ENCODE measurements at places on chromosomes 6 and 20. TPM values are rescaled to one million over a fixed set of nuclear protein-coding genes. Genes with fewer than 3 reads are reported as not detected.

DNA sequence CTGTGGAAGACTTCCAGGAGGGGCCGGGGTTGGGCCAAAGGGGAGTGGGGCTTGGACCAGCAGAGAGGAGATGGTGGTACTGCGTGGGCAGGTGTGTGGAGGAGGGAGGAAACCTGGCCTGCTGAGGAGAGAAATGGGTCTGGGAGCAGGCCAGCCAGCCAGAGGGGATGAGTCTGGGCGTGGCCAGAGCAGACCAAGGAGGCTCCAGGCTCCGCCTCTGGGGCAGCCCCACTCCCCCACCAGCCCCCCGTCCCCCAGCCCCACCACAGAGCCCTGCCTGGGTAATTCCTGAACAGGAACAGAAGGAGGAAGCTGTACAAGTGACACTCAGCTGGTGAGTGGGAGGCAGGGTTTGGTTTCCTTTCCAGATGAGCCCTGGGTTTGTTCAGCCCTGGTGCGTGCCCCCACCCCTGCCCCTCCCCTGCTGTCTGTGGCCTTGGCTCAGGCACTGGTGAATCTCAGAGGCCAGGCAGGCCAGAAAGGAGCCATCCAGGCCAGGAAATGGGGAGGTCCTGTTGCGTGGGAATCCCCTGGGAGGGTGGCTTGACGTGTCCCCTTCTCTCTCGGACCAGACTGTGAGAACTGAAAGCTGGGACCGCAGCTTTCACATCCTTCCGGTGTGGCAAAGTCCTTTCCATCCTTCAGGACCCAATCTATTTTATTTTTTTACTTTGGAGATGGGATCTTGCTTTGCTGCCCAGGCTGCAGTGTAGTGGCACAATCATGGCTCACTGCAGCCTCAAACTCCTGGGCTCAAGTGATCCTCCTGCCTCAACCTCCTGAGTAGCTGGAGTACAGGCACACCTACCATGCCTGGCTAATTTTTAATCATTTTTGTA lies 9.4 kb upstream of the SRC start:
- H3K4me1 ChIP-seq = peaks cover 13% of the 10 kb centered on the region
- no peak overlapping the region for H3K4me3 ChIP-seq

DNA sequence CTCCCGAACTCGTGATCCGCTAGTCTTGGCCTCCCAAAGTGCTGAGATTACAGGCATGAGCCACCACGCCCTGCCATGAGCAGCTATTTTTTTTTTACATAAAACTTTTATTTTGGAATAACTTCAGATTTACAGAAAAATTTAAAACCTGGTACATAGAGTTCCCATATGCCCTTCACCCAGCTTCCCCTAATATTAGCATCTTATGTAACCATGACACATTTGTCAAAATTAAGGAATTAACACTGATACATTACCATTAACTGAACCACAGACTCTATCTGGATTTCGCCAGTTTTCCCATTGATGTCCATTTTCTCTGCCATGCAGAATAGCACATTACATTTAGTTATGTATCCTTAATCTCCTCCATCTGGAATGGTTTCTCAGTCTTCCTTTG lies 14.3 kb upstream of the RALGAPB start:
- no peak overlapping the region for H3K27ac ChIP-seq
- H3K27me3 ChIP-seq = no peaks in the 10 kb centered on the region
- H3K4me1 ChIP-seq = peaks cover 5% of the 10 kb centered on the region
- no peak overlapping the region for H3K4me3 ChIP-seq

DNA sequence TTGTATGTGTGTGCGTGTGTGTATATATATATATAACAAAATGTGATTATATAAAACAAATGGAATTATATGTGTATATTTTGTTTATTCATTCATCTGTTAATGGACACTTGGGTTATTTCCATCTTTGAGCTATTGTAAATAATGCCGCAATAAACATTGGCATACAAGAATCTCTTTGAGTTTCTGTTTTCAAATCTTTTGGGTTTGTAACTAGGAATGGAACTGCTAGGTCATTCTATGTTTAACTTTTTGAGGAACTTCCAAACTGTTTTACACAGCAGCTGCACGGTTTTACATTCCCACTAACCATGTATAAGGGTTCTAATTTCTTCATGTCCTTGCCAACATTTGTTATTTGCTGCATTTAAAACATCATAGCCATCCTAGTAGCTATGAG lies 39.9 kb upstream of the TGM2 start:
- no peak overlapping the region for H3K4me3 ChIP-seq
- no peaks in the 10 kb centered on the region for H3K36me3 ChIP-seq
- H3K4me1 ChIP-seq = peaks cover 10% of the 10 kb centered on the region
- H3K27ac ChIP-seq = no peak overlapping the region
- no peaks in the 10 kb centered on the region for H3K27me3 ChIP-seq

GRCh38 chr6:124870611-124871459 lies 91.4 kb upstream of the RNF217 start:
- H3K36me3 ChIP-seq = no peaks in the 10 kb centered on the region
- no peak overlapping the region for H3K27ac ChIP-seq
- no peak overlapping the region for H3K4me3 ChIP-seq
- no peaks in the 10 kb centered on the region for H3K27me3 ChIP-seq
- H3K4me1 ChIP-seq = 0 out of 2 replicates have a peak, but pooled peaks cover 5% of the 10 kb centered on the region

FAM83B gene
- not detected for polyA plus RNA-seq

ASIP gene
- not detected for polyA plus RNA-seq

GRCh38 chr6:150685860-150686259 lies 86.2 kb downstream of the PLEKHG1 start:
- no peak overlapping the region for H3K4me3 ChIP-seq
- H3K27me3 ChIP-seq = no peaks in the 10 kb centered on the region
- DNase-seq = peak; percentile 43
- H3K36me3 ChIP-seq = no peaks in the 10 kb centered on the region
- H3K4me1 ChIP-seq = no peaks in the 10 kb centered on the region

DNA sequence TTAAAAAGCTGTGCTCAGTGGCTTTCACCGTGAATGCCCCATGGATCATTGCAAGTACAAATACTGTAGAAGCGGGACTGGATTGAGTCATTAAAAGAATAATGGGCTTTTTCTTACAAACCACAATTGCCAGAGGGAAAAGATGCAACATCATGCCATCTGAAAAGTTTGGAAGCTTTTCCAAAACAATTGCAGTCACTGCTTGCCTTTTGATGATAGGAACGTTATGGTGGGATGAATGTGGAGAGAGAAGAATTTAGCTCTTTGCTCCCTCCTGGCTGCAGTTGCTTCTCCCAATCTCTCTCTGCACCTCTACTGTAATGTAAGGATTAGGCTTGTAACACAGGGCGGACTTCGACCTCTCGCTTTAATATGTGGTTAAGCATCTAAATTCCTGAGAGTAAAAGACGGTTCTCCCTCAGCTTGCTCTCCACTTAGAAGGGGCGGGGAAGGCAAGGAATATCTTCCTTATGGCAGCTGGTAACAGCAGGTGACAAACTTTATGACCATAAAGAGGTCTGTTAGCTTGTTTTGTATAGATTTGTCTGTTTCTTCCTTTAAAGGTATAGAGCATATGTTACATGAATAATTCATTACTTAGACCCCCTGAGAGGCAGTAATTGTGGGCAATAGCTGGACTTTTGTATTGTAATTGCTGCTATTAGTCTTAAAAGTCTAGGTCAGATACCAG lies 376.1 kb downstream of the UTRN start:
- no peaks in the 10 kb centered on the region for H3K4me1 ChIP-seq
- no peaks in the 10 kb centered on the region for H3K36me3 ChIP-seq
- no peak overlapping the region for H3K27ac ChIP-seq
- DNase-seq = peak; percentile 21
- H3K27me3 ChIP-seq = no peaks in the 10 kb centered on the region

DNA sequence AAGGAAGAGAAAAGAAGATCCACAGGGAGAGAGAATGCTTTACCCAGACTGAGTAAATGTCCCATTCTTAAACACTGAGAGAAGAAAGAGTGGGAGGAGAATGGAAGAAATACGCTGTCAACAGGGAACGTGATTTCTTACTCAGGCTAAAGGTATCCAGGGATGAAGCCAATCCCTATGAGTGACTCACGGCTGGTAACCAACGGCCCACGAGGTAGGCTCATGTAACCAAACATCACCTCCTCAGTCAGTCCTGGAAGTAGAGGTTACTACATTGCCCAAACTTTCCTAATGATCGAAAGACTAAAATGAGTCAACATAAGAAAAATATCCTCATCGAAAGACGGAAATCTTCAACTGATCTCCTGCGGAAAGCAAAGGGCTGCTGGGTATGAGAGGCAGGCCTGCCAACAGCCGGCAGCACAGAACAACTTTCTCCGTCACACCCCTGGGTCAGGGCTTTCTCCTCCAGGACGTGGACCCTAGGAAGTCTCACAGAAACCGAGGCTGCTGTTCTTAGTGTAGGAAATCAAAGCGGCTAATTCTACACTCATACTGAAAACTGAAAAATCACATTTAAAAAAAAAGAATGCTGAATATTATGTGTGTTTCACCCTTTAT lies 292.6 kb downstream of the GMDS start:
- no peak overlapping the region for H3K4me3 ChIP-seq
- peak overlapping the region; percentile 79 for H3K27ac ChIP-seq
- H3K4me1 ChIP-seq = peaks cover 13% of the 10 kb centered on the region
- H3K36me3 ChIP-seq = no peaks in the 10 kb centered on the region
- H3K27me3 ChIP-seq = no peaks in the 10 kb centered on the region

FITM2 gene
- 7.1 TPM for polyA plus RNA-seq

GRCh38 chr20:49813305-49813974 lies 812 bp downstream of the SLC9A8 start:
- H3K4me3 ChIP-seq = peak overlapping the region; percentile 84
- H3K4me1 ChIP-seq = peaks cover 6% of the 10 kb centered on the region
- peak overlapping the region; percentile 86 for H3K27ac ChIP-seq
- no peak for DNase-seq

FRK gene
- polyA plus RNA-seq = 0.06 TPM

DNA sequence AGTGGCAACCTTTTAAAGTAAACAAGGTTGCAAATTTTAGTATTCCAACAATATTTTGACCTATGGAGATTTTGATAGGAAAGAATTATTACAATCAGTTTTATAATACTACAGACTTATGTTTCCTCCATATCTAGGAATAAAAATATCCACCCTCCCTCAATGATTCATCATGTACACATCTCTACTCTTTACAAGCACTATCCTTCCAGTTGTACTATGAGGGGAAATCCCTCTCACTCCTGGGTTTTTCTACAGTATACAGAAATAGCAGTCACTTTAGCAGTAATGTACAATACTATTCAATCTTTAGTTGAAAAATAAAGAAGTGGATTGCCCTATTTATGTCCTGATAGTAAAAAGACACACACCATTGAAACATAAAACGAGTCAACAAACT lies 46.3 kb upstream of the SCML4 start:
- H3K4me3 ChIP-seq = no peak overlapping the region
- H3K27ac ChIP-seq = no peak overlapping the region
- DNase-seq = peak; percentile 47
- H3K36me3 ChIP-seq = peaks cover 37% of the 10 kb centered on the region
- no peaks in the 10 kb centered on the region for H3K27me3 ChIP-seq
- H3K4me1 ChIP-seq = peaks cover 24% of the 10 kb centered on the region

GRCh38 chr6:44771647-44772415 lies 384.3 kb downstream of the CDC5L start:
- H3K27me3 ChIP-seq = no peaks in the 10 kb centered on the region
- no peaks in the 10 kb centered on the region for H3K4me1 ChIP-seq
- no peak overlapping the region for H3K4me3 ChIP-seq
- peak; percentile 16 for DNase-seq
- no peaks in the 10 kb centered on the region for H3K36me3 ChIP-seq

GRCh38 chr6:11497881-11498280 lies 39.7 kb upstream of the TMEM170B start:
- H3K4me3 ChIP-seq = no peak overlapping the region
- H3K4me1 ChIP-seq = peaks cover 6% of the 10 kb centered on the region
- DNase-seq = peak; percentile 3
- no peaks in the 10 kb centered on the region for H3K27me3 ChIP-seq

- no peak overlapping the region for H3K4me3 ChIP-seq
- H3K27me3 ChIP-seq = no peaks in the 10 kb centered on the region
- no peaks in the 10 kb centered on the region for H3K4me1 ChIP-seq
- no peak overlapping the region for H3K27ac ChIP-seq
- DNase-seq = no peak
These were observed 313.6 kb downstream of the GMDS start for GRCh38 chr6:1931817-1932216.

GRCh38 chr20:24729896-24730605 lies 219.0 kb upstream of the CST7 start:
- peaks cover 4% of the 10 kb centered on the region for H3K27me3 ChIP-seq
- no peak overlapping the region for H3K4me3 ChIP-seq
- H3K27ac ChIP-seq = no peak overlapping the region
- no peaks in the 10 kb centered on the region for H3K4me1 ChIP-seq
- no peaks in the 10 kb centered on the region for H3K36me3 ChIP-seq

DNA sequence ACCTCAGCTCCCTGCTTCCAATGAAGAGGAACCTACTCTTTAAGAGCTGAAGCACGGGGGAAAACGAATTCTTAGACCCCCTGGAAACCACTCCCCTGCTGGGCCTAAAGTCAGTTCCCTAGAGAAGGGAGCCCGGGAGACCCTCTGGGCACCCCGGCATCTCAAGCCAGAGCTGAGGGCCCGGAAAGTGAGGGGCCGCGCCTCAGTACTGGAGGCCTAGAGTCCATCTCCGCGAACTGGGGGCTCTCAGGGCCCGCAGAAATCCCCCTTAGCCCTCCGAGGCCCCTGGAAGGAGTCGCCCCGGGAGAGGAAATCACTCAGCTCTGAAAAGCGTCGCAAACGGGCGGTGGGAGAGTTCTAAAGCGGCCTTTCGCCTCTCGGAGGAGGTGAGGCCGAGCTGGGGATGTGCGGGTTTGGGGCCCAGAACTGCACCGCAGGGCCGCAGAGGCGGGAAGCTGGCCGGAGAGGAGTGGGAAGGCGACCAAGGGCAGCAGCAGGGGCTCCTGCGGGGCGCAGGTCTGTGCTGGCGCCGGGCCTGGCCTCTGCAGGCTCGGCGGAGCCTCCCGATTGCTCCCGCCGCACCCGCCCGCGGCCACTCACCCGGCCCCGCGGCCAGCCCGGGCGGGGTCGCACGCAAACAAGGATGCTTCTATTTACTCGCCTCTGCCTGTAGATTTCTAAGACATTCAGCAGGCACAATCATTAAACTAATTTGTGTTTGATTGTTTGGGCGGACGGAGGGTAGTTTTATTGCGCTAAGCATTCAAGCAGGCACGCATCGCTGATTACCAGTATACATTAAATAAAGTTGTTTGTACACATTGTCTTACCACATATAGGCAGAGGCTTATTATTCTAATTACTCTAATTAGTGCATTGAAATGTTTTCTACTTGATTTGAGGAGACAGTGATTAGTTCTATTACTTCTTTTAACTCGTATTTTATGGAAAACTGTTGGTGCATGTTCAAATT lies 9.2 kb downstream of the POU3F2 start:
- DNase-seq = no peak
- H3K36me3 ChIP-seq = no peaks in the 10 kb centered on the region

- H3K27me3 ChIP-seq = no peaks in the 10 kb centered on the region
- H3K4me1 ChIP-seq = peaks cover 23% of the 10 kb centered on the region
- H3K4me3 ChIP-seq = no peak overlapping the region
- DNase-seq = peak; percentile 93
These were observed 5.9 kb downstream of the NUDT3 start for GRCh38 chr6:34386316-34387137.
